ENCODE measurements at places on chromosomes 7 and 10.

GRCh38 chr7:37757563-37757962 lies 74.0 kb downstream of the GPR141 start:
- no peaks in the 10 kb centered on the region for H3K27me3 ChIP-seq
- no peak for DNase-seq
- H3K4me1 ChIP-seq = no peaks in the 10 kb centered on the region
- no peak overlapping the region for H3K27ac ChIP-seq
- no peak overlapping the region for H3K4me3 ChIP-seq

DNA sequence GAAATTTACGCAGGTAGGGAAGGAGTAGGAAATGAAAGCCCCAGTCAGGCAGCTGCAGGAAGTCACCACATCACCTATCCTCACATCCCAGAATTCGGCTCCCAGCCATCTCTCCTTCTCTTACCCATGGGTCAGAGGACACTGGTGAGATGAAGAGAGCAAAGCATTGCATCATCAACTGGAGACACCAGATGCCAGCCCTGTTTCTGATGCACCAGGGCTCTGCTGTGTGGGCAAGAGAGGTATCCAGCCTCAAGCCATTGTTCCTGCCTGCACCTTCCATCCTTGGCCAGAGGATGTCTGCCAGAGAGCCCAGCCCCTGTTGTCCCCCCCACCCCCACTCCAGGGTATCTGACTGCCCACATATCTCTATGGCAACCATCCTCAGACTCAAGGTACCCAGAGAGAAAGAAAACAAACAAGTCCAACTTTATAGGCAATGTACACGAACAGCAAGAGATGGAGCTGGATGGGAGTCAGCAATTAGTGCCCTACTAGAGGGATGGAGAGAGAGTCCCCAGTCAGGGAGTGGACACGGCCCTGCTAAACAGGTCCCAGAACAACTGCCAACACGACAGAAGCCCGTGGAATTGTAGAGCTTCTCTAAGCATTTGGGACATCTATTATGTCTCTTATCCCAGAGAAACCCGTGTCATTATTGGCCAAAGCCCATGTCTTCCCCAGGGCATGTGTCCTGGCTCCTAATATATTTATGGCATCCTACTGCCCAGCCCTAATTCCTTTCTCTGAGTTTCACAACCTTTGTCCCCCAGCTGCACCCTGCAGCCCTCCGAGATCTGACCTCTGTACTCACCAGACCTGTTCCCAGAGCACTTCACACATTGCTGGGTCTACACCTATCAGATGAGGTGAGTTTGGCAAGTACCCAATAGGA lies 2.8 kb downstream of the CAMK2G start:
- peak overlapping the region; percentile 90 for H3K27ac ChIP-seq
- peak; percentile 81 for DNase-seq
- H3K4me3 ChIP-seq = no peak overlapping the region
- H3K27me3 ChIP-seq = no peaks in the 10 kb centered on the region
- H3K4me1 ChIP-seq = peaks cover 88% of the 10 kb centered on the region
- peaks cover 32% of the 10 kb centered on the region for H3K36me3 ChIP-seq

GRCh38 chr7:78873117-78873516 lies 580.4 kb downstream of the MAGI2 start:
- H3K27ac ChIP-seq = no peak overlapping the region
- H3K36me3 ChIP-seq = no peaks in the 10 kb centered on the region
- no peak overlapping the region for H3K4me3 ChIP-seq
- H3K27me3 ChIP-seq = no peaks in the 10 kb centered on the region

- H3K4me3 ChIP-seq = peak overlapping the region; percentile 9
- peaks cover 4% of the 10 kb centered on the region for H3K36me3 ChIP-seq
- DNase-seq = peak; percentile 78
- peak overlapping the region; percentile 87 for H3K27ac ChIP-seq
- H3K4me1 ChIP-seq = peaks cover 34% of the 10 kb centered on the region
Measured at GRCh38 chr7:2760098-2760889, 72.3 kb downstream of the AMZ1 start.

DNA sequence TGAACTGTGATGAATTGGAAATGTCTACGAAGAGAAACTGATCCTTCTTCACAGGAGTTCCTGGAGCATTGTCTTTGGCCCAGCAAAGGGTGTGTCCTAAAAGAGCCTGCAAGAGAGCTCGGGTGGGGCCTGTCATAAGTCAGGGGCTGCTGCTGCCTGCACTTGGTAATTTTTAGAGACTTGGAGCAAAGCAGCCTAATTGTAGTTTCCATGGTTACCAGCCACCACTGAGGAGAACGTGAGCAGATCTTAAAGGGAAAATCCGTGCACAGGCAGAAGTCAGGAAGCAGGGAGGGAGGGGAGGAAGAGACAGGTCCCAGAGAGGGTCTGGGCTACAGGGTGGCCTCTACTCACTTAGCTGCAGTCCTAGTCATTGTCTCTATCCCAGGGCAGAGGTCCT lies 463.6 kb downstream of the PLXNA4 start:
- no peak overlapping the region for H3K27ac ChIP-seq
- H3K4me3 ChIP-seq = no peak overlapping the region
- H3K4me1 ChIP-seq = no peaks in the 10 kb centered on the region
- no peaks in the 10 kb centered on the region for H3K36me3 ChIP-seq
- DNase-seq = peak; percentile 24

GRCh38 chr7:80974396-80975358 lies 55.8 kb upstream of the SEMA3C start:
- no peak for DNase-seq
- no peaks in the 10 kb centered on the region for H3K36me3 ChIP-seq
- H3K27me3 ChIP-seq = no peaks in the 10 kb centered on the region
- no peaks in the 10 kb centered on the region for H3K4me1 ChIP-seq
- no peak overlapping the region for H3K4me3 ChIP-seq

- DNase-seq = no peak
- H3K36me3 ChIP-seq = no peaks in the 10 kb centered on the region
- no peak overlapping the region for H3K4me3 ChIP-seq
- no peaks in the 10 kb centered on the region for H3K27me3 ChIP-seq
- H3K4me1 ChIP-seq = no peaks in the 10 kb centered on the region
Measured at GRCh38 chr10:105354010-105354409, 712.9 kb downstream of the SORCS3 start.

GRCh38 chr7:18498341-18498740 lies 2.8 kb downstream of the HDAC9 start:
- H3K36me3 ChIP-seq = no peaks in the 10 kb centered on the region
- no peak overlapping the region for H3K27ac ChIP-seq
- no peak overlapping the region for H3K4me3 ChIP-seq
- peaks cover 75% of the 10 kb centered on the region for H3K4me1 ChIP-seq

DNA sequence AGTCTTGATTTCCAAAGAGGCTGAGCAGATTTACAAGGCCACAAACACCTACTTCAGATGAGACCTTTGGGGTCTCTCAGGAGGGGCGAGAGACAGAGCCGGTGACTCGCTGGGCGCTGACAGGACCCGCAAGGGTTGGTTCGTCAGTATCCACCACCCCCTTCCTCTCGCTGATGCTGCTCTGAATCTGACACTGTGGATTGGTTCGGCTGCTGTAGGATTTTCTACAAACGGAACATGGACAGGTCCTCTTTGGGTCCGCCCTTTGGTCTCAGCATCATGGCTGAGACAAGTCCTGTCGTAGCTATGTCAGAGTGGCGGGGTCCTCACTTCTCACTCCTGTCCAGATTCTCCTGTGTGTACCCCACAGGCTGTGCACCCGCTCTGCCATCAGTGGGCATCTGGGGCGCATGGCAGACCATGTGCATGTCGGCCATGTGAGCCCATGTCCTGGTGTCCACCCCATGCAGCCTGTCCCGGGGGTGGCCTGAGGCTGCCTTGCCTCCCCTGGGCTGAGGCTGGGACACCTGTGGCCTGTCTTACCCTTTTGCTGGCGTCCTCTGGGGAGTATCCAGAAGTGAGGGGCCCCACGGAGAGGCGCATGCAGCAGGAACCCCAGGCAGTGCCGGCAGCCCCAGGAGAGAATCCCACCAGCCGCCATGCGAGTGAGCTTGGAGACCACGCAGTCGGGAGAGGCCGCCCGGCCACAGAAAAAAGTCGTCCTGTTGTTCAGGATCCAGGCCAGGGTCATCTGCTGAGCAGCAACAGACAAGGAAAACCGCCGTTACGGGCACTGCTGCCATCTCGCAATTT lies 21.6 kb upstream of the FAM20C start:
- no peaks in the 10 kb centered on the region for H3K36me3 ChIP-seq
- no peak for DNase-seq
- H3K27me3 ChIP-seq = no peaks in the 10 kb centered on the region
- peaks cover 9% of the 10 kb centered on the region for H3K4me1 ChIP-seq
- H3K4me3 ChIP-seq = no peak overlapping the region

GRCh38 chr7:140225562-140226249 lies 48.9 kb upstream of the KDM7A start:
- no peaks in the 10 kb centered on the region for H3K36me3 ChIP-seq
- H3K27me3 ChIP-seq = no peaks in the 10 kb centered on the region
- H3K27ac ChIP-seq = no peak overlapping the region
- no peak overlapping the region for H3K4me3 ChIP-seq
- H3K4me1 ChIP-seq = peaks cover 13% of the 10 kb centered on the region

DNA sequence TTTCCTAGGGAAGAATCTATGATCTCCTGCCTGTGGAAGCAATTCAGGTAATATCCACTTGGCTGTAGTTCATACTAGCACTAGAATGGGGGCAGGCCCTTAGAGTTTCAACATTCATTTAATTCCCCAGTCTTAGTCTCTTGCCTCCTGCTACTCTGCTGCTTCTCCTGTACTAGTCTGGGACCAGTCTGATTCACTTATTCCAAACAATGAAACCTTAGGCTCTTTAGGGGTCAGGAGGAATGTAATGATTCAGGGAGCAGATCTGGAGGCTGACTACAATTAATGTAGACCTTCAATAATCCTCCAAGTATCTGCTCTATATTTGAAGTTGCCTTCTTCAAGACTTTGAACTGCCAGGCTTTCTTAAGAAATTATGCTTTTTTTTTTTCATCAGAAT lies 101.8 kb downstream of the GNAT3 start:
- no peak for DNase-seq
- H3K27ac ChIP-seq = no peak overlapping the region
- H3K27me3 ChIP-seq = no peaks in the 10 kb centered on the region
- no peak overlapping the region for H3K4me3 ChIP-seq
- H3K4me1 ChIP-seq = no peaks in the 10 kb centered on the region

GRCh38 chr10:97822261-97822687 lies 27.4 kb upstream of the GOLGA7B start:
- no peak overlapping the region for H3K27ac ChIP-seq
- no peak overlapping the region for H3K4me3 ChIP-seq
- DNase-seq = no peak
- no peaks in the 10 kb centered on the region for H3K4me1 ChIP-seq
- H3K36me3 ChIP-seq = no peaks in the 10 kb centered on the region

DNA sequence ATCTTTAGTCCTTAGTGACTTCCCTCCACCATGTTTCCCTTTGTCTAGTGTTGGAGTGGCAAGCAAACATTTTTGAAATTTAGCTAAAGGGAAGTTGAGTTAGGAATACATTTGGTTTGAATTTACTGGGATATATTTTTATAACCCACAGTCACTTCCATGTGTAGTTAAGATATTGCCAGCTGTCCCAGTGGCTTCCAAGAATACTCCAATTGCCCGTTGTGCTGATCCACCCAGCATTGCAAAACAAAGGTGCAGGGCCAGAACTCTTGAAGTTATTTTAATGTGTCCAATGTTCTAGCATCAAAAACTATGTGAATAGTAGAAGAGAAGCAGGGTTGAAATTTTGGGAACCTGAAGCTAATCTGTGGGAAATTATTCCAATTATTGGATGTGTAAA lies 2.5 kb upstream of the P4HA1 start:
- no peak overlapping the region for H3K27ac ChIP-seq
- no peaks in the 10 kb centered on the region for H3K27me3 ChIP-seq
- peaks cover 13% of the 10 kb centered on the region for H3K4me1 ChIP-seq
- no peak overlapping the region for H3K4me3 ChIP-seq
- H3K36me3 ChIP-seq = no peaks in the 10 kb centered on the region
- DNase-seq = no peak

DNA sequence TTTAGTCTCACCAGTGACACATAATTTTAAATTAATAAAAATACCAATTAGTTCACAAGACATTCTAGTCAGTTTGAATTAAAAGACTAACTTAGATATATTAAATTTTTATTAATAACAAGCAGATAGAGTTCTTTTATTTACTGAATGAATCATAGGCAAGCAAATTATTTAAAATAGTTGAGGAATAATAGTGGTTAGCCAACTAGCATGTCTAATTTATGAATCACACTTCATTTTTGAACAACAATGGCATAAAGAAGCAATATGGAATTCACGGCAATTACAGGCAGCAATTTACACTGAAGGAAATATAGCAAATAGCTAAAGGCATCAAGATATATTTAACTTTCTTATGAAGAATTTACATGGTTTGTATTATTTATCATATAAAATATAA lies 187.0 kb upstream of the SLC26A5 start:
- H3K27me3 ChIP-seq = no peaks in the 10 kb centered on the region
- H3K36me3 ChIP-seq = no peaks in the 10 kb centered on the region
- H3K4me3 ChIP-seq = no peak overlapping the region
- no peak for DNase-seq

DNA sequence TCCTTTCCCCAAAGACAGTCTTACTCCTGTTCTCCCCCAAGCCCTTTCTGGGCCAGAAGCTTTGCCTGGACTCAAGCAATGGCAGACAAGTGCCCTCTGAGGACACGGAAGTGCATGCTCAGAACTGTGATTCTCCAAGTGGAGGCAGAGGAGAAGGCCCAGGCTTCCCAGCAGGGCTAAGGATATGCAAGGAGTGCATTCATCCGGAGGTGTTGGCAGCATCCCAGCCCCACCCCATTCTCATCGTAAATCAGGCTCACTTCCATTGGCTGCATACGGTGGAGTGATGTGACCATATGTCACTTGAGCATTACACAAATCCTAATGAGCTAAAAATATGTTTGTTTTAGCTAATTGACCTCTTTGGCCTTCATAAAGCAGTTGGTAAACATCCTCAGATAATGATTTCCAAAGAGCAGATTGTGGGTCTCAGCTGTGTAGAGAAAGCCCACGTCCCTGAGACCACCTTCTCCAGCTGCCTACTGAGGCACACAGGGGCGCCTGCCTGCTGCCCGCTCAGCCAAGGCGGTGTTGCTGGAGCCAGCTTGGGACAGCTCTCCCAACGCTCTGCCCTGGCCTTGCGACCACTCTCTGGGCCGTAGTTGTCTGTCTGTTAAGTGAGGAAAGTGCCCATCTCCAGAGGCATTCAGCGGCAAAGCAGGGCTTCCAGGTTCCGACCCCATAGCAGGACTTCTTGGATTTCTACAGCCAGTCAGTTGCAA lies 1.4 kb upstream of the RBP3 start:
- H3K27me3 ChIP-seq = no peaks in the 10 kb centered on the region
- H3K27ac ChIP-seq = no peak overlapping the region
- no peaks in the 10 kb centered on the region for H3K4me1 ChIP-seq
- DNase-seq = peak; percentile 38
- no peaks in the 10 kb centered on the region for H3K36me3 ChIP-seq
- H3K4me3 ChIP-seq = no peak overlapping the region

GRCh38 chr7:152180587-152180986 lies 155.1 kb downstream of the GALNT11 start:
- H3K27me3 ChIP-seq = no peaks in the 10 kb centered on the region
- H3K27ac ChIP-seq = no peak overlapping the region
- peaks cover 5% of the 10 kb centered on the region for H3K4me1 ChIP-seq
- DNase-seq = no peak
- peaks cover 56% of the 10 kb centered on the region for H3K36me3 ChIP-seq

Data from stomach (tissue), 19 donors.